Stimulated activated CD8-positive, alpha-beta memory T cell treated with anti-CD3 and anti-CD28 coated beads, Interleukin-15, amount 100 ng/mL, for 1 hour (primary cell): ENCODE measurements at places on chromosomes 1 and 21.

DNA sequence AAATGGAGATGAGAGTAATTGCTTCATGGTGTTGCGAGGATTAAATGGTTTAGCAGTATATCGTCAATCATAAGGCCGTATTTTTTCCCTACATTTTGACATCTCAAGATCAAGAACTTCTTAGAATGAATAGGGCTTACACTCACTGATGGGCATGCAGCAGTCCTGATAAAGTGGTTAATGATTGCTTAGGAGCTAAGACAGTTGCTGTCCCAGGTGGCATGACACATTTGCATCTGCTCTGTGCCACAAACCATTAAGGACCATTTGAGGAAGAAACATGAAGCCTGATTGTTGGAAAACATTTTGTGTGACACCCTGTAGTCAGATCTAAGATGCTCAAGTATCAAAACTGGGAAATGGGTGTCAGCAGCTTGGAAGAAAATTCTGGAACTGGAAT, 81.0 kb upstream of the SGIP1 start:
- no peak for DNase-seq

DNA sequence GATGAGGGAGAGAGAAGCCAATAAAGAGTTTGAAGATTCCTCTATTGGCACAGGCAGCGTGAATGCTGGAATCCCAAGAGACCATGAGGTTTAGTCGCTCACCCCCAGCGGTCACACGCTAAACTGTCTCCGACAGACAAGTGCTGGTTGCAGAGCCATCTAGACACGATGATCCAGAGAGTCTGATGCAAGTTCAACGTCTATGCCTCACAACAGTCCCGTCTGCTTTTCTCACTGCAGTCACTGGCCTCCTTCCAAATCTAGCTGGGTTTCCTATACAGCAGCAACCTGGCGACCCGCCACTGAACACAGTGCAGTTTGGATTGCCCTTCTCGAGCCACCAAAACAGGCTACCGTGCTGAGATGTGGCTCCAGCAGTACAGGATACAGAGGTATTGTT, 98.6 kb upstream of the KRTAP19-8 start:
- no peak for DNase-seq

DNA sequence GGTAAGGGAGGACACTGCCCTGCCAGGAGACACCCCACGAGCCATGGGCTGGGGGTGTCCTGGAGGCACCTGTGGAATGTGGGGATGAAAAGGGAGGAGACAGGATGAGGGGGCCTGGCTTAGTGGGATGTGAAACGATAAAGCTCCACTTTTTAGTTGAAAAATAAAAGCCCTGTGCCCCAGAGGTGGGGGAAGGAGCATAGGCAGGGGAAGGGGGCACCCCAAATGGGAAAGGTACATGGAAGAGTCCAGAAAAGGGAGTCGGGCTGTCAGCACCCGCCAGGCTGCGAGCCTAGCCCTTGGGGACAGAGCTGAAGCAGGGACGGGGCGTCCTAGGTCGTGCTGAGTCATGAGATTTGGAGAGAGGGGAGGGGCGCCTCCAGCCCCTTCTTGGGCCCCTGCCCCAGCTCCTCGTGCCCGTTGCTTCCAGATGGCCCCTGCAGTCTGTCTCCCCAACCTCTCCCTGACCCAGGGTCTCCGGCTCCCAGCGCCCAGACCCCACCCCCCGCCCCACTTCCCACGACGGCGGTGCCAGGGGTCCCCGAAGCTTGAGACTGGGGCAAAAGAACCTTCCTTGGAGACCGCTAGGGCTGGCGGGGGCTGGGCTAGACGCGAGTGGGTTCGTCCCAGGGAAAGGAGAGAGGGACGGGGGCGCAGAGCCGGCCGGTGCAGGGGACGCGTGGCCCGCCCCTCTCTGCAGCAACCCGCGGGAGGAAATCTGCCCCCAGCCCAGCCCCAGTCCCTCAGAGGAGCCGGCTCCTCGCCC, 795 bp downstream of the SYT2 start:
- DNase-seq = no peak

GRCh38 chr1:80593197-80593596, 1207.5 kb upstream of the ADGRL2 start:
- DNase-seq = no peak

DNA sequence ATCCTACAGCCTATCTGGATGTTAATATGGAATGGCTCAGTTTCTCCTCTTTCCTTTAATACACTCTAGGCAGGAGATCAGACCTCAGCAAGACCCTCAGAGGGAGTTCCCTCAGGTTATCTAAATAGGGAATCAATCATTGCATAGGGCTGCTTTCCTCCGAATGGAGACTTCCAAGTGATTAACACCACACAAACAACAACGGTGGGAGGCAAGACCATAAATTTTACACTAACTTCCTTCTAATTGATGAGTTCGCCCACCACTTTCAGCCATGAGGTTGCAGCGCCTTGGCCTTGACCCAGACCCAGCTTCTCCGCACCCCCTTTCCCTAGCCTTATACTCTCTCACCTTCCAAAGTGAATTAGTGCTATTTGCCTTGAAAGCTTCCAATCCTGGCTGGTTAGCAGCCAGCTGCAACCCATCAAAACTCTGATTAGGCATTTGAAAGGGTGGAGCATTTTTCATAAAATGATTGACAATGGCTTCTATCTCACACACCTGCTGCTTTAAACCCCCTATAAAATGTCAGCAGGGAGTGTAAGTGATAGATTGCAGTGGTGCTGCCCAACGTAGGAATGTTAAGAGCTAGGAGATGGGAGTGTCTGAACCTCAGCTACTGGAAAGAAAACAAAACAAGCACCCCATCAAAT, 534.9 kb upstream of the USP24 start:
- no peak for DNase-seq

GRCh38 chr1:160575112-160575664, 4.1 kb downstream of the CD84 start:
- DNase-seq = no peak

GRCh38 chr1:214164173-214164572, 116.8 kb upstream of the SMYD2 start:
- no peak for DNase-seq
